ENCODE measurements at places on chromosomes 5 and 9. TPM values are rescaled to one million over a fixed set of nuclear protein-coding genes. Genes with fewer than 3 reads are reported as not detected.

- H3K36me3 ChIP-seq = peaks cover 5% of the 10 kb centered on the region
- H3K4me3 ChIP-seq = no peak overlapping the region
- H3K27ac ChIP-seq = no peak overlapping the region
- no peak for DNase-seq
- H3K4me1 ChIP-seq = no peaks in the 10 kb centered on the region
- peaks cover 52% of the 10 kb centered on the region for H3K27me3 ChIP-seq
These were observed 169.1 kb upstream of the CLINT1 start for GRCh38 chr5:158027806-158028775.

DNA sequence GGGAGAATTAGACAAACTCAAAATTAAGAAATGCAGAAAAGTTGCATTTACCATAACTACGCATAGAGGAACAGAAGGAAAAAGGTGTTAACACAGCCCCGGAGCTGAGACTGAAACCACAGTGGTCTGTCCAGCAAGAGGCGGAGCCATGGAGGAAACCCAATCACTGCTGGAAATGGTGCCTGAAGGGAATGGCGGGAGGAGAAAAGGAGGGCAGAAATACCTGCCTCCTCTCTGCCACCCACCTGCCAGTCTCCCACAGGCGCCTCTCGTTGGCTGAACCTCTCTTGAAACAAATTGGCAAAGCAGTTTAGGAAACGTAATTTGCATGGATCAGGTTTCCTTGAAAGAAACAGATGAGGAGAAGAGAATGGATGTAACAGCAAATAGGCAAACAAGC lies 9.7 kb upstream of the PRKACG start:
- peaks cover 10% of the 10 kb centered on the region for H3K27me3 ChIP-seq
- no peak for DNase-seq
- peaks cover 42% of the 10 kb centered on the region for H3K4me1 ChIP-seq
- H3K4me3 ChIP-seq = no peak overlapping the region

- peaks cover 38% of the 10 kb centered on the region for H3K27me3 ChIP-seq
- H3K4me3 ChIP-seq = peak overlapping the region; percentile 57
- H3K27ac ChIP-seq = no peak overlapping the region
These were observed 1.0 kb downstream of the ADAMTS19 start for GRCh38 chr5:129460936-129461710.

DNA sequence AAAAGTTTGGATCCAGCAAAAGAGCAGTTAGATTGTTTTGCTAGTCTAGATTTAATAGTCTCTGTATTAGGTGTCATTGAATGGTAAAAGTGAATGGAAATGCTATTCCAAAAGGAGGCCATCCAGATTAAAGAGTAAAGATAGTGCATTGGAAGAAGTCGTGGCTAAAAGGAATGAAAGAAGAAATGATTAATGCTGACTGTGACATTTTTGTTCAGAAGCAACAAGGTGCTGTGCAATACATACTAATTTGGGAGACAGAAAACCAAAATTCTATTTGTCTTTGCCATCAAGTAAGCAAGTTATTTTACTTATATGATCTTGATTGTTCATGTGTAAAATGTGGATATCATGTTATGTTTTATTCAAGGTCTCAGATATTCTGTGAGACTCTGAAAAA lies 85.1 kb downstream of the GPBP1 start:
- peaks cover 92% of the 10 kb centered on the region for H3K36me3 ChIP-seq
- DNase-seq = no peak
- peaks cover 12% of the 10 kb centered on the region for H3K4me1 ChIP-seq
- no peak overlapping the region for H3K4me3 ChIP-seq

- no peak for DNase-seq
- H3K27ac ChIP-seq = peak overlapping the region; percentile 92
These were observed 80.5 kb downstream of the STK10 start for GRCh38 chr5:172107571-172107970.

- peaks cover 59% of the 10 kb centered on the region for H3K27me3 ChIP-seq
- DNase-seq = no peak
- H3K4me1 ChIP-seq = peaks cover 12% of the 10 kb centered on the region
- peaks cover 2% of the 10 kb centered on the region for H3K36me3 ChIP-seq
- H3K4me3 ChIP-seq = peak overlapping the region; percentile 83
These were observed 1.1 kb downstream of the EPB41L4B start for GRCh38 chr9:109319626-109320241.

DNA sequence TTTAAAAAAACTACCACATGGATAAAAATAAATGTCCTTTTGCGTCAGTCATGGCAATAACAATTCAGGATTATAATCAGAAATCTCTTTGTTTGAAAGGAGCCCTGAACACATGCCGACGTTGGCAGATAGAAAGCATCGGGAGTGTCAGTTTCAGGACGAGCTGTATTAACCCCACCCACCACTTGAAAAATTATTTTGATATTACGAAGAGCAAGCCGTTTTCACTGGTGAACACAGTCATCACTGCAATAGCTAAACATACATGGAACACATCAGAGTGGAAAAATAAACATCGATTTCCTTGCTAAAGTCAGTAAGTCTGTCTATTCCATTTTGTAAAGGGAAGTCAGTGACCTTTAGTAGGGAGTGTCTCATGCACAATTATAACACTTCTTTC lies 266.4 kb upstream of the FBXL7 start:
- no peaks in the 10 kb centered on the region for H3K4me1 ChIP-seq
- no peak overlapping the region for H3K4me3 ChIP-seq
- H3K36me3 ChIP-seq = no peaks in the 10 kb centered on the region
- H3K27ac ChIP-seq = no peak overlapping the region
- DNase-seq = no peak

DNA sequence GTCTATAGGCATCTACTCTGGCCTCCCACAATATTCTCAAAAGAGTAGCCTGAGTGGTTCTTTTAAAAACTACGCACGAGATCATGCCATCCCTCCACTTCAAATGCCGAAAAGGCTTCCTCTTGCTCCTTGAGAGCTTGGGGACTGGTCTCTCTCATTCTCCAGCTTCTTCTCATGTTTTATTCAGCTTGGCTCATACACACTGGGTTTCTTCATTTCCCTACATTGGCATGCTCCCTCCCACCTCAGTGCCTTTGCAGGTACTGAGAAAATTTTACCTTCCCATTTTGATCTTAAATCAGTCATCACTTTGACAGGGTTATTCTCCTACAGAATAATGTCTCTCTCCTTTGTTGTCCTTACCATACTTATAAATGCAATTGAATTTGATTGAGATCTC lies 20.4 kb downstream of the PRLR start:
- peaks cover 11% of the 10 kb centered on the region for H3K27me3 ChIP-seq
- no peaks in the 10 kb centered on the region for H3K4me1 ChIP-seq
- no peaks in the 10 kb centered on the region for H3K36me3 ChIP-seq
- DNase-seq = no peak

GRCh38 chr5:151075698-151076331 lies 5.0 kb downstream of the TNIP1 start:
- peaks cover 5% of the 10 kb centered on the region for H3K36me3 ChIP-seq
- H3K4me3 ChIP-seq = no peak overlapping the region
- no peaks in the 10 kb centered on the region for H3K27me3 ChIP-seq
- no peak for DNase-seq
- H3K27ac ChIP-seq = peak overlapping the region; percentile 41

- H3K27ac ChIP-seq = no peak overlapping the region
- no peak for DNase-seq
- peaks cover 28% of the 10 kb centered on the region for H3K4me1 ChIP-seq
- H3K36me3 ChIP-seq = no peaks in the 10 kb centered on the region
- H3K4me3 ChIP-seq = peak overlapping the region; percentile 62
- peaks cover 64% of the 10 kb centered on the region for H3K27me3 ChIP-seq
These were observed 781 bp downstream of the NRG2 start for GRCh38 chr5:140042393-140042642.

GRCh38 chr5:59149271-59149670 lies 566.4 kb downstream of the RAB3C start:
- peaks cover 9% of the 10 kb centered on the region for H3K4me1 ChIP-seq
- no peak overlapping the region for H3K4me3 ChIP-seq
- no peaks in the 10 kb centered on the region for H3K36me3 ChIP-seq
- DNase-seq = no peak
- no peaks in the 10 kb centered on the region for H3K27me3 ChIP-seq
- H3K27ac ChIP-seq = peak overlapping the region; percentile 13

GRCh38 chr5:1511651-1512540 lies 11.9 kb downstream of the LPCAT1 start:
- DNase-seq = no peak
- no peaks in the 10 kb centered on the region for H3K27me3 ChIP-seq
- peaks cover 59% of the 10 kb centered on the region for H3K4me1 ChIP-seq
- H3K27ac ChIP-seq = no peak overlapping the region
- no peak overlapping the region for H3K4me3 ChIP-seq
- H3K36me3 ChIP-seq = peaks cover 6% of the 10 kb centered on the region

- peak overlapping the region; percentile 1 for H3K4me3 ChIP-seq
- H3K27me3 ChIP-seq = no peaks in the 10 kb centered on the region
- H3K4me1 ChIP-seq = peaks cover 17% of the 10 kb centered on the region
- peak overlapping the region; percentile 95 for H3K27ac ChIP-seq
- H3K36me3 ChIP-seq = no peaks in the 10 kb centered on the region
- DNase-seq = no peak
These were observed 41.9 kb upstream of the RIC1 start for GRCh38 chr9:5587024-5587423.

DNA sequence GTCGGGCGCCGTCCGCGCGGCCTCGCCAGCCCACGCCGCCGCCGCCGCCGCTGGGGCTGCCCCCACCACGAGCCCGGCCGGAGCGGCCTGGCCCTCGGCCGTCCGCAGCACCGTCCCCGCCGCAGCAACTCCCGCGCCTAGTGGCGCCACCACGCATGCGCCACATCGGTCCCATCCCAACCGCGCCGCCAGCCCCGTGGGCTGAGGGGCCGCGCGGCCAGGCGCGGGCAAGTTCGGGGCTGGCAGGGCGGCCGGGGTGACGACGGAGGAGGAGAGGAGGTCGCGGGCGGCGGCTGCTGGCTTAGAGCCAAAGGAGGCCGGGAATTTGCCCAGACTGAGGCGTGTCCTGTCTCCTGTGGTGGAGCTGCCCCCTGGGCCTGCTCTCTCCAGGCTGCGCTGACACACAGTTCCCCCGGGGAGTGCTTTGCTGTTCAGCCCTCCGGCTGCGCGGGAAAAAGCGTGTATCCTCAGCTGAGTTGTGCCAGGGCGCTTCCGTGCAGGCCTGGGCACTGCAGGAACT lies at the start of gene TUSC1:
TSS of gene TUSC1 (minus strand) at position 298 of the 520 bp plus-strand sequence. CDS start at position 166, 132 bp downstream.
- H3K27ac ChIP-seq = no peak within 1 kb of the TSS
- peaks cover 26% of the 10 kb centered on the region for H3K27me3 ChIP-seq
- peaks cover 4% of the 10 kb centered on the region for H3K36me3 ChIP-seq

DNA sequence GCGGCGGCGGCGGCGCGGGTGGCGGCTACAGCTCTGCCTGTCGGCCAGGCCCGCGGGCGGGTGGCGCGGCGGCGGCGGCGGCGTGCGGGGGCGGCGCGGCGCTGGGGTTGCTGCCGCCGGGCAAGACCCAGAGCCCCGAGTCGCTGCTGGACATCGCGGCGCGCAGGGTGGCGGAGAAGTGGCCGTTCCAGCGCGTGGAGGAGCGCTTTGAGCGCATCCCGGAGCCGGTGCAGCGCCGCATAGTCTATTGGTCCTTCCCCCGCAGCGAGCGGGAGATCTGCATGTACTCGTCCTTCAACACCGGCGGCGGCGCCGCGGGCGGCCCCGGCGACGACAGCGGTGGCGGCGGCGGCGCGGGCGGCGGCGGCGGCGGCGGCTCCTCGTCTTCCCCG lies 296 bp downstream of the ZSWIM6 start:
- H3K4me1 ChIP-seq = peaks cover 35% of the 10 kb centered on the region
- H3K27me3 ChIP-seq = peaks cover 10% of the 10 kb centered on the region
- H3K4me3 ChIP-seq = peak overlapping the region; percentile 93
- H3K36me3 ChIP-seq = no peaks in the 10 kb centered on the region
- H3K27ac ChIP-seq = peak overlapping the region; percentile 97

GRCh38 chr9:109894473-109894872 lies 114.5 kb downstream of the PALM2AKAP2 start:
- DNase-seq = no peak
- peaks cover 13% of the 10 kb centered on the region for H3K4me1 ChIP-seq
- H3K27me3 ChIP-seq = peaks cover 7% of the 10 kb centered on the region
- H3K27ac ChIP-seq = no peak overlapping the region
- no peaks in the 10 kb centered on the region for H3K36me3 ChIP-seq
- no peak overlapping the region for H3K4me3 ChIP-seq

DNA sequence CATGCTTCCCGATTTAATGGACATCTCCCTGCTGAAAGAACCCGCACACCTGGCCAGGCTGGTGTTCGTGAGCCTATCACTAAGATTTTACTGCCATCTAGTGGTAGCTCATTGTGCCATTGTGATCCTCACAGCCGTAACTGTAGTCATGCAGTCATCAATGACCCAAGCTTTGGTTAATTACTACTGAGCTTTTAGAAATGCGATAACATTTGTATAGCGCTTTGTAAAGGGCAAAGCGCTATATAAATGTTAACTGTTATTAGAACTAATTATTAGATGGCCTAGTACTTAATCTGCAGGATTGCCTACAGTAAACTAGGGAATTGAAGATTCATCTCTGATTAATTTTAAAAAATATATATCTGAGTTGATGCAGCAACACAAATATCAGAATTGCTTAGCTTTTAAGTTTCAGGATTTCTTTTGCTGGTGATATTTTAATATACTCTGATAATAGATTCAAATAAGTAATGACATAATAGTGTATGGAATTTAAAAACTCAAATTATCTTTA lies 90.2 kb downstream of the HACD4 start:
- no peak overlapping the region for H3K4me3 ChIP-seq
- DNase-seq = peak; percentile 9
- H3K27me3 ChIP-seq = no peaks in the 10 kb centered on the region
- peaks cover 4% of the 10 kb centered on the region for H3K4me1 ChIP-seq
- peaks cover 9% of the 10 kb centered on the region for H3K36me3 ChIP-seq

- H3K4me1 ChIP-seq = no peaks in the 10 kb centered on the region
- DNase-seq = no peak
- no peaks in the 10 kb centered on the region for H3K36me3 ChIP-seq
- H3K27ac ChIP-seq = no peak overlapping the region
These were observed 70.7 kb downstream of the RFK start for GRCh38 chr9:76323490-76323889.

- H3K4me1 ChIP-seq = peaks cover 38% of the 10 kb centered on the region
- no peaks in the 10 kb centered on the region for H3K27me3 ChIP-seq
- no peak overlapping the region for H3K27ac ChIP-seq
- DNase-seq = no peak
- no peak overlapping the region for H3K4me3 ChIP-seq
These were observed 865.0 kb upstream of the ACO1 start for GRCh38 chr9:31519424-31519823.

RGS3 gene
- total RNA-seq = 29.5 TPM

IL5 gene
- total RNA-seq = not detected

LCN1 gene
- total RNA-seq = not detected

IL31RA gene
- total RNA-seq = not detected

ADAMTS16 gene
- not detected for total RNA-seq

FGF18 gene
- 0.38 TPM for total RNA-seq

JAKMIP2 gene
- 0.44 TPM for total RNA-seq

CTNND2 gene
- total RNA-seq = not detected

SCGB3A2 gene
- total RNA-seq = not detected

PPIC gene
- not detected for total RNA-seq
